ENCODE measurements at places on chromosomes 3 and 15. TPM values are rescaled to one million over a fixed set of nuclear protein-coding genes. Genes with fewer than 3 reads are reported as not detected.

- no peaks in the 10 kb centered on the region for H3K36me3 ChIP-seq
- no peak overlapping the region for H3K4me3 ChIP-seq
- no peak for DNase-seq
- H3K27me3 ChIP-seq = no peaks in the 10 kb centered on the region
These were observed 532.4 kb upstream of the GBE1 start for GRCh38 chr3:82293867-82294266.

Gene ZIC1
- not detected for polyA plus RNA-seq

- H3K27me3 ChIP-seq = no peaks in the 10 kb centered on the region
- no peak overlapping the region for H3K27ac ChIP-seq
- H3K36me3 ChIP-seq = no peaks in the 10 kb centered on the region
- DNase-seq = no peak
These were observed 29.9 kb downstream of the SLC49A4 start for GRCh38 chr3:122824465-122825381.

GRCh38 chr3:61425356-61425755, 136.0 kb upstream of the PTPRG start:
- H3K36me3 ChIP-seq = no peaks in the 10 kb centered on the region
- no peaks in the 10 kb centered on the region for H3K27me3 ChIP-seq
- H3K4me3 ChIP-seq = no peak overlapping the region
- no peaks in the 10 kb centered on the region for H3K4me1 ChIP-seq
- H3K27ac ChIP-seq = no peak overlapping the region
- no peak for DNase-seq

Gene CD96
- polyA plus RNA-seq = 0.26 TPM

DNA sequence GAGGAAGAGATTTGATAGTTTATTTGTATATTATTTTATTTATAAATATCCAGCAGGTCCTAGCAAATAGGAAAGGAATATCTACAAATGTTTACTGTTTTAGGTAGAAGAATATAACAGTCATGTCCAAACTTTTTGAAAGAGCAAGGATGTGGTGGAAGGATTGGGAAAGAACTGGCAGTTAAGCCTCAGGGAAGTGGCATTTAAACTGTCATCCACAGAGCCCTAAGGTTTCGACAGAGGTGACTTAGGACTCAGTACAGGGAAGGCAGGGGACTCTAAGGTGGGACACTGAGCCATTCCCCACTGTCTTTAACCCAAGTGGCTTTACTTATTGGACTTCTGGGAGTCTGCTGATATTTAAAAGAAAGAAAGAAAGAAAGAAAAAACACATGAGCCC, 11.8 kb upstream of the TMEM87A start:
- H3K27me3 ChIP-seq = no peaks in the 10 kb centered on the region
- no peak overlapping the region for H3K4me3 ChIP-seq

DNA sequence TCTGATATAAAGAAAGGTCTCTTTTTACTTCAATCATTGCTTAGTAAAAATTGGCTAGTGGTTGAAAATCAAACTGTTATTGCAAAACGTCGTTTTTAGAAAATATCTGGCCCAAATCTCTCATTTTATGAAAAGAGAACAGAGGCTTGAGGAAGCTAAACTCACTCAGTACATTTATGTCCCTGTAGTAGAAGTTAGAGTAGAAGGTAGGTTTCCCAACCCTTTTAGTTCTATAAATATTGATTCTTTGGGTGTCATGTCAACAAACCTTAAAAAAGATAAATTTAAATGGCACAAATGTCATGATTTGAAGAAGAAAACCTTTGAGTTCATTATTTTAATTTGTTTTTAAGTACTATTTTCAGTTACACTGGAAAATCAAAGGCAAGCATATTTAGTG, 722.3 kb upstream of the NECTIN3 start:
- H3K4me1 ChIP-seq = no peaks in the 10 kb centered on the region
- no peak overlapping the region for H3K27ac ChIP-seq
- H3K4me3 ChIP-seq = no peak overlapping the region
- no peaks in the 10 kb centered on the region for H3K36me3 ChIP-seq
- H3K27me3 ChIP-seq = no peaks in the 10 kb centered on the region

Gene CYP8B1
- polyA plus RNA-seq = not detected

DNA sequence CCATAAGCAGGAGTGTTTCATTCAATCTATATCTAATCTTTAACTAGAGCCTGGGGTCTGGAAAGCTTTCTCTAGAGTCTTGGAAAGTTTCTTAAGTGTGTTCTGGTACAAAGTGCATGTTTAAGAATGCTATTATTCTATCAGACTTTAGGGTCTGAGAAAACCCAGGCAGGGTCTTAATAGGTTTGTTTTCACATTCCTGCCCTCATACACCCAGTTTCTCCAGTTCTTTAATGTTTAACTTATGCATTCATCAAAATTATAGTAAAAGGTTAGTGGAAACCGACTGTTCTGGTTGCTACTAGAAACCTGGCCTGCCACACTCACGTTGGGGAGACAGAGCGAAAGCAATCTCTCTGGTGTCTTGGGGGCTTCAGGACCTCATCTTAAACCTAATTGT, 102.9 kb upstream of the WDR72 start:
- no peaks in the 10 kb centered on the region for H3K27me3 ChIP-seq
- no peak overlapping the region for H3K27ac ChIP-seq
- no peaks in the 10 kb centered on the region for H3K36me3 ChIP-seq

GRCh38 chr15:78069052-78069414, 8.5 kb downstream of the TBC1D2B start:
- H3K27ac ChIP-seq = peak overlapping the region; percentile 38
- H3K4me3 ChIP-seq = no peak overlapping the region
- H3K4me1 ChIP-seq = peaks cover 20% of the 10 kb centered on the region
- no peaks in the 10 kb centered on the region for H3K27me3 ChIP-seq

Gene PPM1L
- 14.9 TPM for polyA plus RNA-seq

- H3K36me3 ChIP-seq = peaks cover 44% of the 10 kb centered on the region
- no peak for DNase-seq
- peaks cover 83% of the 10 kb centered on the region for H3K4me1 ChIP-seq
- peak overlapping the region; percentile 90 for H3K4me3 ChIP-seq
- H3K27ac ChIP-seq = peak overlapping the region; percentile 97
These were observed 2.8 kb downstream of the DUSP7 start for GRCh38 chr3:52053307-52054304.

DNA sequence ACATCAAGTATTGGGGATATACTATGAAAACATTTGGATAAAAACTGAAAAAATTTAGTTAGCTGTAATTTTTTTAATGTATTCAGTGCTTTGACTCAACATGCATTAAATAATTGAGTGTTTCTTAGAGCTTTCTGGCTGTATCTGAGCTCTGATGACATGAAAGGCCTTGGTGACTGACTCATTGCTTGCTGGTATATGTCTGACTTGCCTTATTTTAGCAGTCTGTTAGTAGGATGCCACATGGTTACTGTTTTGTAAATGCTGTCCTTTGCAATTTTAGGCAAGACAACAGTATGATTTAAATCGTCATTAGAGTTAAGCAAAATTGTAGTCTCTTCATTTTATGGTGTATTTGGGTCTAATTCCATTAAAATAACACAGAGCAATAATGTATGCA, 199.2 kb downstream of the GHSR start:
- H3K4me1 ChIP-seq = peaks cover 15% of the 10 kb centered on the region
- DNase-seq = no peak
- no peak overlapping the region for H3K4me3 ChIP-seq
- H3K36me3 ChIP-seq = peaks cover 45% of the 10 kb centered on the region
- H3K27ac ChIP-seq = no peak overlapping the region

Gene RHCG
- polyA plus RNA-seq = 0.23 TPM

Gene SPTBN5
- 1.3 TPM for polyA plus RNA-seq

DNA sequence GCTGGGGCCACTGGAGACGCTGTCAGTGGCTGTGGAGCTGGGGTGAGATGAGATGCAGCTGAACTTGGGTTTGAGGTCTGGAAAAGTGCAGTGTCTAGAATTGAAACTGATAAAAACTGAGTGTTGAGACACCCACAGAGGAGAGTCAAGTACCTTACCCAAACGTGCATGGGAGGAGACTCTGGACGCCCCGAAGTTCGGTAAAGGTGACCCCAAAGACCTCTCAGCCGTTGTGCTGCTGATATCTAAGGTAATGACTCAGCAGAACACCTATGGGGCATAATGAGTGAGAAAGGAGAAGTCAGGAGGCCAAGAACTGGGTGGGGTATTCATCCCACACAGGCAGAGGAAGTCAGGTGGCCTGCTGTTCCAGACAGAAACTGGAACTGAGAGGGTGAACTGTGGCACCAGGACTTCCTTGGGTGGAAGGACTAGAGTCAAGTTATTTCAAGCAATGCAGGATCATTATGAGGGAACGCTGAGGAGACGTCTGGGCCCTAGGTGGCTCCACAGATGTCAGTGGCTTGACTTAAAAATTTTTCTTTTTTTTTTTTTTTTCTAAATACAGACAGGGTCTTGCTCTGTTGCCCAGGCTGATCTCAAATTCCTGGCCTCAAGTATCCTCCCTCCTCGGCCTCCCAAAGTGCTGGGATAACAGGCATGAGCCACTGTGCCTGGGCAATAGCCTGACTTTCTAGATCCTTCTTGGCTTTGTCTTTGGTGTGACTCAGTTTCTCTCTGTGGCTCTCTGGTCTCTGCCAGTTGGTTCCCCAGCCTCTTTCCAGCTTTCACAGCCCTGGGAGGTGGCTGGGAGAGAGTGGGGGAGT, 67.6 kb upstream of the GCNT3 start:
- H3K36me3 ChIP-seq = no peaks in the 10 kb centered on the region
- H3K4me1 ChIP-seq = no peaks in the 10 kb centered on the region
- DNase-seq = no peak
- H3K27me3 ChIP-seq = no peaks in the 10 kb centered on the region

DNA sequence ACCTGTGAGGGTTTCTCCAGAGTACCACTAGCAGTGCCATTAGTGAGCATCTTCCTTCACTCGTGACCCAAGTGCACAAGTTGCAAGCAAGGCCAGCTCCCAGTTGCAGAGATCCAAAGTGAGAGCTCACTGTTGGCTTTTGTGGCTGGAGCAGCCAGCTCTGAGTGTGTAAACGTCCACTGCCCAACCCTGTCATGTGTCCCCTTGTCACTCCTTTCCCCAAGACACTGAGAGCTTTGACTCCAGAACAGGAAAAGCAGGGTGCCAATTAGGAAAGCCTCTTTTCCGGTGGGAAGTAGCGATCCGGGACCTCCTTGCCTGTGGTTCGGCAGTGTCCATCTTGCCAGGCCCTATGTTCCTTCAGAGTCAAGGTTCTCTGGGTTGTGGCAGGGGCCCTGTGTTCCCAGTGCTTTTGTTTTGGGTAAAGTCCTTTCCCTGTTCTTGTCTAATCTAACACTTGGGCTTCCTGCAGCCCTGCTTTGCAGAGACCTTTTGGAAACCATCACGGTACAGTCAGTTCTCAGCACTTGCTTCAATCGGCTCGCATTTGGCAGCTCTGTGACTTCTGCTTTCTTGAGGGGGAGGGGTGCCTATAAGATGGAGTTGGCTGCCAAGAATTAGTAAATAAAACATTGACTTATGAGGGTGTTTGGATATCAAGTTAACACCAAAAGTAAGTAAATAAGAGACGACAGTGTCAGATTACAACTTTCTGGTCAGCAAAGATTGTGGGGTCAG, 90.5 kb downstream of the DNASE1L3 start:
- no peak for DNase-seq
- peak overlapping the region; percentile 40 for H3K27ac ChIP-seq
- H3K36me3 ChIP-seq = peaks cover 69% of the 10 kb centered on the region
- peaks cover 31% of the 10 kb centered on the region for H3K4me1 ChIP-seq

Gene SERINC4
- polyA plus RNA-seq = 0.25 TPM

Gene APOD
- polyA plus RNA-seq = 101 TPM

- H3K27ac ChIP-seq = no peak overlapping the region
- H3K4me3 ChIP-seq = no peak overlapping the region
- peaks cover 4% of the 10 kb centered on the region for H3K4me1 ChIP-seq
- no peaks in the 10 kb centered on the region for H3K36me3 ChIP-seq
These were observed 27.4 kb downstream of the STOML1 start for GRCh38 chr15:73964736-73965093.

DNA sequence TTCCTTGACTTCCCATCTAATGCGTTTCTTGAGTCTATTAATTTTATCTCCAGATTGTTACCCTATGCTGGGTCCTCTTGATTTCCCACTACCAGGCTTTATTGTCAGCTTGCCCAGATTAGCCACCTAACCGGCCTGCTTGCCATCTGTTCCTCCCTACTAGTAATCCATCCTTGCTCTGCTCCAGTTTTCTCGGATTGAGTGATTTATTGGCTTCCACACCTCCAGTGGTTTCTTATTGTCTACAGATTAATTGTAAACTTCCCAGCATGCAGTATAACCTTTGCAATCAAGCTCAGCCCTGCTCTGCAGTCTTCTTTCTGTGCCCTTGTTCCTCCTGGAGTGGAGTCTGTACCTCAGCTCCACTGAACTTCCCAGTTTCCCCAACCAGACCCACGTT, 63.4 kb downstream of the ARHGEF26 start:
- DNase-seq = no peak
- no peak overlapping the region for H3K27ac ChIP-seq

Gene PLSCR2
- not detected for polyA plus RNA-seq

DNA sequence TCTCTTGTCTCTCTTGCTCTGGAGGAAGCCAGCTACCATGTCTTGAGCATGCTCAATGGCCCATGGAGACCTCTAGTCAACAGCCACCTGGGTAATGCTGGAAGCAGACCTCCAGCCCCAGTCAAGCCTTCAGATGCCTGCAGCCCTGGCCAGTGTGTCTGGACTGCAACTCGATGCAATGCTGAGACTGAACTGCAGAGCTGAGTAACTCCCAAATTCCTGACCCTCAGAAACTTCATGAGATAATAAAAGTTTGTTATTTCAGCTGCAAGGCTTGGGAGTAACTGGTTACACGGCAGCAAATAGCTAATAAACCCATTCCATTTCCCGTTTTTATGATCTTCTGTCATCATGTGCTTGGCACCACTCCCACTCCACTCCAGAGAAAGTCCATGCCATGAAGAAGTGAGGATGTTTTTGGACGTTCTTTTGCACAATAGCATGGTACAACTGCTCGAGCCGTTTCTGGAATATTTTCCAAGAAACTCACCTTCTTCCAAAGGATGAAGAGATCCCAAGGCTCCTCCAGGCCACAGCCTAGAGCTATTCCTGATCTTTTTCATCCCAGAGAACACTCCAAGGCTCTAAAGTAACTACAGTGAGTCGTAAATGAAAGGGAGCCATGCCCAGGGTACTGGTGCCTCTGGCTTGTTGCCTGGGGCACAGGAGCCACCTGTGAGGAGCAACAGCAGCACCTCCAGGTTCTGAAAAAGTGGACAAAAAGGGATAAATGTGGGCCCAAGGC, 72.0 kb upstream of the KLF13 start:
- no peak for DNase-seq
- H3K36me3 ChIP-seq = no peaks in the 10 kb centered on the region
- H3K4me1 ChIP-seq = no peaks in the 10 kb centered on the region

DNA sequence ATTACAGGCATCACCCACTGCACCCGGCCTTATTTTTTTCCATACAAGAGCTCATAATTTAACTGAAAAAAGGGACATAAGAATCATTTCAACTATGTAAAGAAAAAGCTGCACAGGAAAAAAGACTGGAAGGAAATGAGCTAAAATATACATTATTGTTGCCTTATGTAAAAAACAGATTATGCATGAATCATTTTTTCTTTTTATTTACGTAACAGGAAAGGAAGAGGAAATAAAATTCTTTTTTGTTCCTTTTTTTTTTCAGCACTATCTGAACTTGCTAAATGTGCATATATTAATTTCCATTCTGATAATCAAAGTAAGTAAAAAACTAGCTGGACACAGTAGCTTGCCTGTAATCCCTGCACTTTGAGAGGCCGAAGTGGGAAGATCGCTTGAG, 12.1 kb downstream of the KIF9 start:
- H3K4me3 ChIP-seq = no peak overlapping the region
- no peak for DNase-seq
- H3K4me1 ChIP-seq = no peaks in the 10 kb centered on the region
- H3K36me3 ChIP-seq = peaks cover 21% of the 10 kb centered on the region
- no peak overlapping the region for H3K27ac ChIP-seq

Data from heart left ventricle (tissue), 16 donors.